ENCODE measurements at places on chromosomes 13 and 19. TPM values are rescaled to one million over a fixed set of nuclear protein-coding genes. Genes with fewer than 3 reads are reported as not detected.
A peak's percentile ranks its signal among the peaks of the same experiment; 100 is the strongest.

The APOC4 gene
- total RNA-seq, result not detected

GRCh38 chr13:67505376-67505775, 275.2 kb upstream of the PCDH9 start:
- ATAC-seq, result no peak

The ADGRE3 gene
- total RNA-seq, result not detected

- ATAC-seq, result no peak
These were observed 5.3 kb downstream of the SAMD4B start for GRCh38 chr19:39347332-39348164.

GRCh38 chr13:25657157-25657556, 285.4 kb downstream of the ATP8A2 start:
- no peak for ATAC-seq

The KLHL1 gene
- 0.13 TPM for total RNA-seq

The SUPT20H gene
- total RNA-seq, result 37.4 TPM

DNA sequence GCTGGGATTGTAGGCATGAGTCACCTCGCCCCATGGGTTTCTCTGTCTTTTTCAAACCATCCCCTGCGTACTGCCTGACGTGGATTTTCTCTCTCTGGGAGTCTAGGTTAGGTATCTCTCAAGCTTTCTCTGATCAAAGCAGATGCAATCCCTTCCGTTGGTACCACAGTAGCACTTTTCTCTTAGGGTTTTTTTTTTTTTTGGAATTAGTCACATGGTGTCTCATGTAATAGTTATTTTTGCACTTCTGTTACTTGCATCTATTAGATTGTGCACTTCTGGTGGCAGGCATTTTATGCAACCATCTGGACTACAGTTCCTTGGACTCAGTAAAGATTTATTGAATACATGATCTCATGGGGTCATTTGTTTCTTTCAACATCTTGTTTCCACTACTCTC, 72.1 kb downstream of the GPC6 start:
- no peak for ATAC-seq

The SRRM5 gene
- total RNA-seq, result not detected

GRCh38 chr13:51271528-51272085, 49.4 kb downstream of the FAM124A start:
- ATAC-seq, result no peak

The LILRB3 gene
- 29.4 TPM for total RNA-seq

- no peak for ATAC-seq
These were observed 2.3 kb upstream of the FFAR3 start for GRCh38 chr19:35355791-35356460.

DNA sequence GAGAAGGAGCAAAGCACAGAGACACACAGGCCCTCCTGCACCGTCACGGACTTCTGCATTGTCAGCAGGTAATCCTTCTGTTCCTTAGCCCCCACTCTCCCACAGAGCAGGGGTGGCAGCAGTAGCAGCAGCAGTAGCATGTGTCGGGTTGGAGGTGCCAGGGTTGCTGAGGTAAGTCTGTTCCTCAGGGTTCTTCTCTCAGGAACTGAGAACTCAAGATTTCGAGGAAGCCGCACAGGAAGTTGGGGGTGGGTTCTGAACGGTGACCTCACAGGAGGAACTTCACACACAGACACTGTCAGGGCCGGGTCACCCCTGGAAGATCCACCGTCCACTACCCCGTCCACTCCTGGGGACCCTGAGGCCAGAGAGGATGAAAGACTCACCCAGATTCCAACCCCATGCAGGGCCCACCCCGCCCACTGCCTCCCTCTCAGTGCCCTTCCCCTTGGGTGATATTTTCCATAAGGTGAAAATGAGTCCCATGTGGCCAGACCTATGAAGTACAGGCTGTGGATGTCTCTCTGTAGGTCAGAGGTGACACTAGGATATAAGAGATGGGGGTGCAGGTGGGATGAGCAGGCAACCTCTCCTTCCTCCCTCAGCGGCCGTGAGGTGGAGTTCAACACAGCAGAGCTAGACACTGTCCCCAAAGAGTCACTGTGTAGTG, at the start of gene SIGLEC12:
Gene SIGLEC12 (minus strand): TSS at position 207 of the 670 bp plus-strand sequence. CDS start 67 bp downstream, at position 140.
- peak; percentile 19 for ATAC-seq

- ATAC-seq, result no peak
These were observed 781 bp downstream of the QPCTL start for GRCh38 chr19:45693106-45693788.

DNA sequence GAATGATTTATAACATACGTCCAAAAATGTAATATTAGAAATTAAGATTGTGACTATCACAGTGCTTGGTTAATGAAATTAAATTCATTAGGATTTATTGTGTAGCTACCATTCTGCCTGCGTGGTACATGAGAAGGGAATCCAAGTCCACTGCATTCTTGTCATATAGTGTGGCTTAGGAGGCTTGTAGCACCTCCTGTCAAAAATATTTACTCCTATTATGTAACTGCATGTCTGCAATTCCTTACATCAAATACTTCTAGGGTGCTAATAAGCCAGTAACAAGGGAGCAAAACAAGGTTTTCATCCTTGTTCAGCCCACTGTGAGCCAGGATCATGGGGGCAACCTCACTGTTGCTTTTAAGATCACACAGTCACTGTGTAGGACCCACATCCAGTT, 199.0 kb downstream of the SLC7A1 start:
- ATAC-seq, result no peak

DNA sequence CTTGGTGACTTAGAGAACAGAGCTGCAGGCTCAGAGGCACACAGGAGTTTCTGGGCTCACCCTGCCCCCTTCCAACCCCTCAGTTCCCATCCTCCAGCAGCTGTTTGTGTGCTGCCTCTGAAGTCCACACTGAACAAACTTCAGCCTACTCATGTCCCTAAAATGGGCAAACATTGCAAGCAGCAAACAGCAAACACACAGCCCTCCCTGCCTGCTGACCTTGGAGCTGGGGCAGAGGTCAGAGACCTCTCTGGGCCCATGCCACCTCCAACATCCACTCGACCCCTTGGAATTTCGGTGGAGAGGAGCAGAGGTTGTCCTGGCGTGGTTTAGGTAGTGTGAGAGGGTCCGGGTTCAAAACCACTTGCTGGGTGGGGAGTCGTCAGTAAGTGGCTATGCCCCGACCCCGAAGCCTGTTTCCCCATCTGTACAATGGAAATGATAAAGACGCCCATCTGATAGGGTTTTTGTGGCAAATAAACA, 9.9 kb downstream of the APOC1 start:
- ATAC-seq, result no peak

- no peak for ATAC-seq
These were observed 28.1 kb upstream of the WDR18 start for GRCh38 chr19:955803-956765.

GRCh38 chr19:12837225-12837624, 1.1 kb upstream of the MAST1 start:
- ATAC-seq, result no peak

GRCh38 chr19:19294914-19295313, 21.8 kb upstream of the TM6SF2 start:
- ATAC-seq, result no peak

DNA sequence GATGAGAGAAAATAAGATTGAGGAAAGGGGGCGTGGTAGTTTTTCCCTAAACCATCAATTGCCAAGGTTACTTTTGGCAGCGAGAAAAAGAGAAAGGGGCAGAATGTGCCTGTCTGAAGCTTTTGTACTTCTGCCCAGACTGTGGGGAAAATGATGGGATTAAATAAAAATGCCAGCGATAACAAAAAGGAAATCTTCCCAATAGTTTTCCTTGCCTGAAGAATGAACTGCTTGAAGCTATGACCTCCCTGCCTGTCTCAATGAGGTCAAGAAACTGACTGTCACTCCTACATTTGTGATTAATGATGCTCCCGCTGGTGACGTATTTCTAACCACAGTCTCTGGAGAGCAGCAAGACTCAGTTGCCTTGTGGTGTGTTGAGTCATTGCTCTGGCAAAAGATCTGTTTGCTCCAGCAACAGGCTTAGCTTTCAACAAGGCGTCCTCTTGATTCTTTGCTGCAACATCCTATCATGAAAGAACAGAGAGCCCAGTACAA, 1051.5 kb downstream of the DIAPH3 start:
- peak; percentile 67 for ATAC-seq

GRCh38 chr13:51793570-51794271, 10.2 kb downstream of the DHRS12 start:
- ATAC-seq, result peak; percentile 60

The FLT1 gene
- 26.0 TPM for total RNA-seq

The SPINT2 gene
- total RNA-seq, result 7.3 TPM

The PALM gene
- 65.5 TPM for total RNA-seq

DNA sequence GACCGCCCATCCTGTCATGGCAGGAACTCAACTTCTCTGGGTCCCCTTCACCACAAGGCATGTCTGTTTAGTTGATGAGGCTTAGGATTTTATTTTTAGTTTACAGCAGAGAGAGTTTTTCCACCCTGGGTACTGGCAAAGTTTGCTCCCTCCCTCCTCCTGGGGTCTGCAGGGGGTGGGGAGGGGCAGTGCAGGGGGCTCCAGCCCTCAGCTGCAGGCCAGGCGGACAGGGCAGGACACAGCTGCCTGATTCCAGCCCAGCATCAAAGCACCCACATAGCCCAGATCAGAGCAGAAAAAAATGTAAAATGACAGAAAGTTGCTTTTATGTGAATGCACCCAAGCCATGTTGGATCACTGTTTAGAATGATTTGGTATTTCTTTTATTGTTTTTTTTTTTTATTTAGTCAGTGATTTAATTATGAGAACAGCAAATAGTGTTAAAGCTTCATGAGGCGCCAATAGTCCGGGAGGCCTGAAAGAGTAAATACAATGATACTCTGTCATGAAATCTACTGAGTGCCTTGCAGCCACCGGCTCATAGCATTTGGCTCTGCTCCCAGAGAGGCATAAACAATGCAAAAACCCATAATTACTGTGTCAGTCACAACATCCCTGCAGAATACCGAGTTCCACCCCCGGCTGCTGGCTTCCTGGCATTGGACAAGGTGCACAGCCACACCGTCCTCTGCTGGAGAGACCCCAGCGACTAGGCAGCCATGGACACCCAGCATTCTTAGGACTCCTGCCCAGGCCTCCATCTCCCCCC, 923.5 kb downstream of the UQCRFS1 start:
- ATAC-seq, result no peak

GRCh38 chr19:46648961-46649960, 11.7 kb downstream of the DACT3 start:
- no peak for ATAC-seq

DNA sequence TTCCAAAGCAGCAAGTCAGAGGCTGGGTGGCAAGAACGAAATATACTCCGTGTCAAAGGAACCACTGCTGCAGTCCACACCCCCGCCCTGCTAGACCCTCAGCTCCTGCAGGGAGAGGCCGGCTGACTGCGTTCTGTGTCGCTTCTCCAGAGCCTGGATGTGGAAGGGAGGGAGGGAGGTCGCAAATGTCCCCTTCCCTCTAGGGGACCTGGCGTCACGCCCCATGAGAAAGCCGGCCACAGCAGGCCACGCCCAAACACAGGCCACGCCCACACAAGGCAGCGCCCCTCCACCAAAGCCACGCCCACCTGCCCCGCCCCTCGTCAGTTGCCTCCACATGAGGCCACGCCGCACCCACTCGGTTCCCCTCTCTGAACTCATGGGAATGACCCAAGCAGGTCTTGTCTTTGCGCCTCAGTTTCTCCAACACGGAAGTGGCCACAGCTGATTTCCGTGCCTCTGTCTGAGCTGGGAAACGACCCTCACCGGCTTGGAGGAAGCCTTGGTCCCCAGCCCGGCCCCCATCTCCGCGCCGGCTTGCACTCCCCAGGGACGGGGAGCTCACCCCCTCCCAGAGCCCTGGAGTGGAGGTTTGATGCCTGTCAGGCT, 38.4 kb upstream of the TCF3 start:
- no peak for ATAC-seq

The KLK2 gene
- total RNA-seq, result not detected

DNA sequence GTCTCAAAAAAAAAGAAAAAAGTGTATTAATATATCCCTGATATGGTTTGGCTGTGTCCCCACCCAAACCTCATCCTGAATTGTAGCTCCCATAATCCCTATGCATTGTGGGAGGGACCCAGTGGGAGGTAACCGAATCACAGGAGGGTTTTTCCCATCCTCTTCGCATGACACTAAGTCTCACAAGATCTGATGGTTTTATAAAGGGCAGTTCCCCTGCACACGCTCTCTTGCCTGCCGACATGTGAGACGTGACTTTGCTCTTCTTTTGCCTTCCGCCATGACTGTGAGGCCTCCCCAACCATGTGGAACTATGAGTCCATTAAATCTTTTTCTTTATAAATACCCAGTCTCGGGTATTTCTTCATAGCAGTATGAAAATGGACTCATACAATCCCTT, 17.7 kb downstream of the STK24 start:
- no peak for ATAC-seq

The CASP14 gene
- total RNA-seq, result not detected

DNA sequence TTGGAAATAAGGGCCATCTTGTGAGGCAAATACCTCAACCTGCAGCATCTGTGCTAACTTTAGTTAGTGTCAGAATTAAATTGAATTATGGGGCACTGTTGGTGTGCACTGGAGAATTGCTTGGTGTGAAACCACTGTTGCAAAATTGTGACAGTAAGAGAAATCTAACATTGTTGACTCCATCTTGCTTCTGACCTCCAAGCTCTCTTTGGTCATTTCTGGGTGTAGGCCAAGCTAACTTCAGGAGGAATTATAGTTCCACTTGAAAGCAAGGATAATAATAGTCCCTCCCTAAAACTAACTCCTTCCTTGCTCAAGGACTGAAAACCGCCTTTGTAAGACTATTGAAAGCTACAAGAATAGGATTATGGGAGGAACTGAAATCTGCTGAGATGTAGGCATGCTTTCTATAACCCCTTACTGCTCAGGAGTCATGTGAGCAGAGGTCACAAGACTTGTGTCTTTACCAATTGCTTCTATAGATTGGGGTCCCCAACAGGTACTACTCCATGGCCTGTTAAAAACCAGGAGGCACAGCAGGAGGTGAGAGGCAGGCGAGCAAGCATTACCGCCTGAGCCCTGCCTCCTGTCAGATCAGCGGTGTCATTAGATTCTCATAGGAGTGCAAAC, 24.9 kb upstream of the GAS6 start:
- no peak for ATAC-seq

The STARD13 gene
- 47.9 TPM for total RNA-seq

- no peak for ATAC-seq
These were observed 58.6 kb upstream of the WDFY2 start for GRCh38 chr13:51525567-51526167.

The PNMA8C gene
- total RNA-seq, result 0.27 TPM

The SHANK1 gene
- total RNA-seq, result not detected

GRCh38 chr13:52665325-52665724, 12.7 kb downstream of the SUGT1 start:
- ATAC-seq, result no peak

GRCh38 chr13:21012841-21013681, 48.3 kb downstream of the LATS2 start:
- peak; percentile 42 for ATAC-seq

DNA sequence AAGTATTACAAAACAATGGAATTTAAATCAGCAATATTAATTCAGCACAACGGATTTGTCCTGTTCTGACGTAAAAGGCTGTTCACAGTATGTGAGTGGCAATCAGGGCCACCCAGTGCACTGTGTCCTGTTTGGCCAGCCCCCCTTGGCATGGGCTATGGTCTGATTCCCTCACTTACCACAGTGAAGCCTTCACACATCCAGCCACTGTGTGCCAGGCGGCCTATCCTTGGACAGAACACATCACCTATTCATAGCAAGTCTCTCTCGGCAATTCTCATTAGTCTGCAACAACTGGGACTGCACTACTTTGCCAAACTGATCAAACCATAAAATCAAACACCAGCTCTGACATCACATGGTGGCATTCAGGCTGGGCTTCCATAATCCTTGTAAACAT, 221.5 kb upstream of the TSHZ3 start:
- ATAC-seq, result no peak

The ELSPBP1 gene
- total RNA-seq, result not detected
